AG04449 (cell line): ENCODE measurements at places on chromosomes 13 and 19.

GRCh38 chr13:50403311-50403710, 388.1 kb downstream of the KCNRG start:
- no peak for DNase-seq

GRCh38 chr13:32259116-32259515, 56.0 kb downstream of the ZAR1L start:
- no peak for DNase-seq

GRCh38 chr13:23087880-23088279, 92.9 kb upstream of the SGCG start:
- no peak for DNase-seq

DNA sequence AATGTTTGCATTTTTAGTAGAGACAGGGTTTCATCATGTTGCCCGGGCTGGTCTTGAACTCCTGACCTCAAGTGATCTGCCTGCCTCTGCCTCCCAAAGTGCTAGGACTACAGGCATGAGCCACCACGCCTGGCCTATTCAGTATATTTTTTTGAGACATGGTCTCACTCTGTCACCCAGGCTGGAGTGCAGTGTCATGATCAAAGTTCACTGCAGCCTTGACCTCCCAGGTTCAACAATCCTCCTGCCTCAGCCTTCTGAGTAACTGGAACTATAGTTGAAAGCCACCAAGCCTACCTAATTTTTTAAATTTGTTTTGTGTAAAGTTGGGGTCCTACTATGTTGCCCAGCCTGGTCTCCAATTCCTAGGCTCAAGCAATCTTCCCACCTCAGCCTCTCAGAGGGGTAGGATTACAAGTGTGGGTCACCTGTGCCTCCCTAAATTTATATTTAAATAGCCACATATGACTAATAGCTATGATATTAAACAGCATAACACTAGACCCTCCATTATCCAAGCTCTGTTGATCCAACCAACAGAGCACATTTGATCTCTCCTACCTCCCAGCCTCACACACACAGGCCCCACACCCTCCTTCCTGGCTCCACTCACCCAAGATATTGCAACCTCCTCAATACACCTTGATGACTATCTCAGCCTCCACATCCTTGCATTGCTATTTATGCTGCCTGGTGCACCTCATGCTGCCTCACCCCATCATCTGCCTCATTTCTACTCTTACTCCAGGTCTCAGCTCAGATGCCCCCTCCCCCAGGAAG, 2.1 kb upstream of the CEACAM19 start:
- DNase-seq = no peak
